Esophagus muscularis mucosa (tissue), 4 donors: ENCODE measurements at places on chromosomes 1 and 21. TPM values are rescaled to one million over a fixed set of nuclear protein-coding genes. Genes with fewer than 3 reads are reported as not detected.
A peak's percentile ranks its signal among the peaks of the same experiment; 100 is the strongest.

The STRIP1 gene
- 30.5 TPM for total RNA-seq

The PRKAA2 gene
- total RNA-seq: 37.3 TPM

The POU3F1 gene
- total RNA-seq: 0.33 TPM

The TMEM240 gene
- 9.4 TPM for total RNA-seq

The DYRK3 gene
- 5.6 TPM for total RNA-seq

The CELA2B gene
- not detected for total RNA-seq

The ZMYND12 gene
- 1.7 TPM for total RNA-seq

The RNF186 gene
- total RNA-seq: not detected

The KLF17 gene
- total RNA-seq: 1.5 TPM

The LCE3D gene
- total RNA-seq: not detected

The C4BPA gene
- total RNA-seq: 0.52 TPM

The SMIM34 gene
- total RNA-seq: not detected

The KMO gene
- 0.29 TPM for total RNA-seq

The SLC30A7 gene
- 14.0 TPM for total RNA-seq

The PGLYRP4 gene
- not detected for total RNA-seq

The LCE2C gene
- total RNA-seq: not detected

- DNase-seq: no peak
These were observed 2.7 kb downstream of the CCDC24 start for GRCh38 chr1:43994071-43994470.

GRCh38 chr1:151196292-151196800, 2.0 kb upstream of the PIP5K1A start:
- DNase-seq: no peak

DNA sequence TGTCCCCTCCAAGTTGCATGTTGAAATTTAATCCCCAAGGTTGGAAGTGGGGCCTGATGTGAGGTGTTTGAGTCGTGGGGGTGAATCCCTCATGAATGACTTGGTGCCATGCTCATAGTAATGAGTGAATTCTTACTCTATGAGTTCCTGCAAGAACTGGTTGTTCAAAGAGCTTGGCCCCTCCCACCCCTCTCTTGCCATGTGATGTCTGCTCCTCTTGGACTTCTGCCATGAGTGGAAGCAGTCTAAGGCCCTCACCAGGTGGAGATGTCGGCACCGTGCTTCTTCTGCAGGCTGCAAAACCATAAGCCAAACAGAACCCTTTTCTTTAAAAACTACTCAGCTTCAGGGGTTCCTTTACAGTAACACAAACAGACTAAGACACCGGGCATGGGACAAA, 14.3 kb downstream of the G0S2 start:
- no peak for DNase-seq

DNA sequence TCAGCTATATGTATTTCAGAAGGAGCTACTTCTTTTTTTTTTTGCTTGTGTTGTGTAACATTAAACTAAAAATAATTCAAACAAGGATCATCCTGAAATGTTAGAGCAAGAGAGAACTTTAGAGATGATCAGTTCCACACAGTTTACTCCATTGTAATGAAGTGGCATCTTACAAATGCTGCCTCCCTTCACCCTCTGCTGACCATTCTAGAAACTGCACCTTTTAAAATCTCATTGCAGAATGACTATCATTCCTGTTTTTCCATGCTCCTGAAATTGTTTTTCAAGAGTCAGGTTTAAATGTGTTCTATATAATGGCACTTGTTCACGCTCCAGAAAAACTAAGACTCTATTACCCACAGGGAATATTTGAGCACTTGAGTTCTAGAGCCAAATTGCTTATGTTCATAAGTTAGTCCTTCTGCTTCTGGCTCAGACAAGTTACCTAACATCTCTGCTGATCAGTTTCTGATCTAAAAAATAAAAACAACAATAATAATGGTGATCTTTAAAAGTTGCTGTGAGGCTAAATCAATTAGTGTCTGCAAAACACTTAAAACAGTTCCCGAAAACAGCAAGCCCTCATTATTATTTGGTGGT, 21.5 kb upstream of the SLC44A5 start:
- no peak for DNase-seq

- no peak for DNase-seq
These were observed 56.5 kb upstream of the SSBP3 start for GRCh38 chr1:54462597-54463258.

- DNase-seq: no peak
These were observed 6.7 kb downstream of the TRPM2 start for GRCh38 chr21:44360159-44360558.

GRCh38 chr1:9875636-9876000, 34.5 kb downstream of the CTNNBIP1 start:
- DNase-seq: no peak

GRCh38 chr1:211944733-211945500, 90.4 kb downstream of the INTS7 start:
- DNase-seq: no peak

- no peak for DNase-seq
These were observed 68.4 kb downstream of the MACF1 start for GRCh38 chr1:39272798-39273469.

DNA sequence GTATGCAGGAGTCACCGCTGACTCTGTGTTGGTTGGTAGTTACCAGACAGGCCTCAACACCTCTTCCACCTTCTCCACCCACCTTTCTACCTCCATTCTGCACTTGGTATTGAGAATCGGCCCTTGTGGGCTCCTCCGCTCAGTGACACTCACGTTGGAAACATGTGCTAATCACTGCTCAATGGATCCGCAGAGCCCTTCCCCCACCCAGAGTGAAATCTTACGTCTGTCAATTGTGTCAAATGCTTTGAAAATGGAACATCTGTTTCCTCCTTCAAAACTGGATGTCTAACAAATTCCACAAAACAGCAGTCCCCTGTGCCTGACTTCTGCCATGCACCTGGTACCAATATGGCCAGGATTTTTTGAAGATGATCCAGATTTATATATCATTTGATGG, 65.5 kb upstream of the NRIP1 start:
- DNase-seq: no peak

- no peak for DNase-seq
These were observed 46.9 kb upstream of the IFNLR1 start for GRCh38 chr1:24233684-24234600.

DNA sequence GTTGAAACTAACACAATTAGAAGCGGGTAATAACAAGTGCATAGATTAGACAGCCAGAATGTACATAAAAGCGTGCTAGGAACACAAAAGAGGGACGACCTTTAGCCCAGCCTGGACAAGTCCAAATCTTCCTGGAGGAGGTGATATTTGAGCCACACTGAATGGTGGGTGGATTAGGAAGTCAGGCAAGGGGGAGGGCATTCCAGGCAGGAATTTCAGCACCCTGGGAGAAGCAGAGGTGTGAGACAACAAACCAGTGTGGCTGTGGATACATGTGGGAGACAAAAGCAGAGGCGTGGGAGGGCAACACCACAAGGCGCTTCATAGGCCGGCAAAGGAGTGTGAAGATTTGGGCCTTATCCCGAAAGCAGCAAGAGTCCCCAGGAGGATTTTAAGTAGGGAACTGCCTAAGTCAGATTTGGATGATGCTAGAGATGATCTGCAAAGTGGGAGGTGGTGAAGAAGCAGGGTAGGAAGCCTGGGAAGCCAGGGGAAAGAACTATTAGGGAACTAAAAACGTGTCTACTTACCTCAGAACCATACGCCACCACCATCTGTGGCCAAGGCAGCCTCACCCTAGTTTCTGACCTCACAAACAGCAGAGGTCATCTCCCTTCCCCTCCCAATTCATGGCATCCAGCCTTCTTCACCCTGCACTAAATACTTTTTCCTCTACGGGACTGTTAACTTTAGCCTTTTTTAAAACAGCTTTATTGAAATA, 81.8 kb downstream of the GLUL start:
- no peak for DNase-seq

GRCh38 chr1:55869065-55869464, 653.9 kb upstream of the USP24 start:
- DNase-seq: no peak

DNA sequence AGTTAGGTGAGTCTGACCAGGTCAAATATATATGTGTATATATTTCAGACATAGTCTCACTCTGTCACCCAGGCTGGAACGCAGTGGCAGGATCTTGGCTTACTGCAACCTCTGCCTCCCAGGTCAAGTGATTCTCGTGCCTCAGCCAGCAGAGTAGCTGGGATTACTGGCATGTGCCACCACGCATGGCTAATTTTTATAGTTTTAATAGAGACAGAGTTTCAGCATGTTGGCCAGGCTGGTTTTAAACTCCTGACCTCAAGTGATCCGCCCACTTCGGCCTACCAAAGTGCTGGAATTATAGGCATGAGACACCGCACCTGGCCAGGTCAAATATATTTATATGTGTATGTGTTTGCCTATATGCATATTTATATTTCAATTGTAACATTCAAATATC, 581.5 kb upstream of the B3GALT2 start:
- DNase-seq: no peak

DNA sequence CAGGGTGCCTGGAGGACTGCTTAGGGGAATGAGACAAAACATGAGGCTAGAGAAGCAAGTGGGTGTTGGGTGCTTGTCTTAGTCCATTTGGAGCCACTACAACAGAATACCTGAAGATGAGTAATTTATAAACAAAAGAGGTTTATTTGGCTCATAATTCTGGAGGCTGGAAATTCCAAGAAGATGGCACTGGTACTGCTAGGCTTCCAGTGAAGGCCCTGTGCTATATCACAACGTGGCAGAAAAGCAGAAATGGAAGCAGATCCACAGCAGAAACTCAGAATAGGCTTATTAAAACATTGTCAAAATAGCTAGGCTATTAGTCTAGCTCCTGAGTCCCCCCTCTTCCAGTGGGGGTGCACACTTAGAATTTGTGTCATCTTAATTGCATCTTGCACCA, 701.7 kb downstream of the RWDD3 start:
- DNase-seq: no peak

DNA sequence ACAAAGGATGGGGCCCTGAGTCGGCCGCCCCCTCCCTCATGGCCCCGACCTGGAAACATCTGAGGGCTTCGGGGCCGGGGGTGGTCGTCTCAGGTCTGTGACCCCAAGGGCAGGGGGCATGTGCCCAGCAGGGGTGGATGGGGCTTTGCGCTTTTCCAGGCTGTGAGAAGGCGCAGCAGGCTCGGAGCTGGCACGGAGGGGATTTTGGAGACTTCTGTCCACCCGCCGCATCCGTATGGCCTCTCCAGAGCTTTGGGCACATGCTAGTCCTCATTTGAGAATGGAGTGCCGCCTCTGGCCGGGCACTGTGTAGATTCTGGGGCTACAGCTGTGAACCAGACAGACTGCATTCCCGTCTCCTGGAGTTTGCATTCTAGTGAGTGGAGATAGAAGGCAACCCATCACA, 66.1 kb upstream of the WNT4 start:
- DNase-seq: no peak

DNA sequence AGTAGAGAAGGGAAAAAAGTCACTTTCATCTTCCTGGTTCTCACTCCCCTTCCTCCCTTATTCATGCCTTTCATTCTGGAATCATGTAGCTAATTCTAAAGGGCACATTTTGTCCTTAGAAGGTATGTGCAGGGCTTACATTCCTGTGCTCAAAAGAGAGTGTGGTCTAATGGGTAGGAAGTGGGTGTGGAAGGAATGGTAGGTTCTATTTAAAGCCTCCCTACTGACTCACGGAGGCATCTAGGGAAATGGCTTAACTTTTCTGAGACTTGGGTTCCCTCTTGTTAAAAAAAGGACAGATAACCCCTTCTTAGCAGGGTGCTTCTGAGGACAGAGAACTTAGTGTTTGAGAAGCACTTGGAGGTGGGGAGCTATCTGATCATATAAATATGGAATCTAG, 249.3 kb upstream of the DUSP10 start:
- DNase-seq: peak; percentile 42

DNA sequence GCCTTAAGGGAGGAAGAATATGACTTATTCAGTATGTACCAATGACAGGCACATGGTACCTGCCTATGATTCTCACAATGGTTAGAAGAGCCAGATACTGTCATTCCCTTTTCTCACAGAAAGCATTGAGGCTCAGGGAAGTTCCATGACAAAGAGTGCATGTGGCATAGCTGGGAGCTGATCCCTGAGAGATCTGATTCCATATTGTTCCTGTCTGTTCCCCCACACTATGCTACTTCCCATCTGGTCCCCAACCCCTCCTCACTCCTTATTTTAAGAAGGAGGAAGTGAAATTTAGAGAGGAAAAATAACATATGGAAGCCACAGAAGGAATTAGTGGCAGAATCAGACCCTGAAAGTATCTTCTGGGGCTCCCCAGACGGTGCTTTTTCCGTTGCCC, 500.0 kb downstream of the PLPP3 start:
- no peak for DNase-seq

DNA sequence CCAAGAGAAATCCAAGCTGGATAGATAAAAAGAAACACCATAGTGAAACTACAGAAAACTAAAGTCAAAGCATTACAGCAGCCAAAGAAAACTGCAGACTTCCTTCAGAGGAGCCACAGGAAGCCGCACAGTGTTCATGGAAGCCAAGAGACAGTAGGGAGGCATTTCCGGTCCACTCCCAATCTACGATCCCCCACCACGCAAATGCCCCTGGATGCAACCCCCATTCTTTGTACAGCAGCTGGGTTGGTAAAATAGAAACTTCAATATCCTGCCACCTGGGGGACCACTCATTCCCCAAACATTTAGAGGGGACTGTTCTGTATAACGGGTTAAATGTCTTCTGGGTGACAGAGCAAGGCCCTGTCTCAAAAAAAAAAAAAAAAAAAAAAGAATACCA, 43.9 kb upstream of the TSPEAR start:
- no peak for DNase-seq

- no peak for DNase-seq
These were observed 9.1 kb upstream of the C1orf159 start for GRCh38 chr1:1124786-1125642.

DNA sequence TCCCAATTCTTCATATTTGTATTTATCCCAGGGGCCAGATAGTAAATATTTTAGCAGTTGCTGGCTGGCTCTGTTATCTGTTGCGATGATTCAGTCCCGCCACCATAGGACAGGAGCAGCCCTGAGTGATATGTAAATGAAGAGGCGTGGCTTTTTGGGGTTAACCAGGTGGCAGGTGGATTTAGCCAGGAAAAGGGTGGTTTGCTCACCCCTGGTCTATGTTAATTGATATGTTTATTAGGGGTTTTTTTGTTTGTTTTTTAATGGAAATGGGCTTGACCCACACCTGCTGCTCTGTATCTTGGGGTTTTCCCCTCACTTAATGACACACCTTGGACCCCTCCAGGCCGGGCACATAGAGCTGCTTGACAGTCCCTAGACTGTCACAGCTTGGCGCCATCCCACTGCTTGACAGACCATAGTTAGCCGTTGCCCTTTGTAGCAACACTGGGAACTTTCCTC, 62.8 kb downstream of the PIK3CD start:
- no peak for DNase-seq

DNA sequence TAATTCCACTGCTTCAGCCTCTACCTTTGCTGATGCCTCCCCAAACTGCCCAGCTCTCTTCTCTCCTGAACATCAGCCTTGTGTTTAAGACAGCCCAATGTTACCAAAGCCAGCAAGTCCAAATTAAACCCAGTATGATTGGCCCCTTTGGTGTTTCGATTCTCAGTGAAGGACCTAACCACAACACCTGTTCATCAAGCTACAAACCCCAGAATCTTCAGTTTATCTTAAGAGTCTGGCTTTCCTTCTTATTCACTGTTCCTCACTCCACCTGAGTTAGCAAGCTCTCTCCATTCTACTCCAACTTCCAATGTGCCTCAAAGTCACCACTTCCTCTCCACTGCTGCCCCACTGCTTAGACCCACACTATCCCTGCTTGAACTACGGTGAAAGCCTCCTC, 25.5 kb upstream of the ITPKB start:
- DNase-seq: no peak
